ENCODE measurements at places on chromosomes 5 and 9.

- DNase-seq = no peak
Observed at GRCh38 chr9:6538666-6539071, 106.9 kb downstream of the GLDC start.

- no peak for DNase-seq
Observed at GRCh38 chr5:153919161-153919560, 119.5 kb downstream of the FAM114A2 start.

DNA sequence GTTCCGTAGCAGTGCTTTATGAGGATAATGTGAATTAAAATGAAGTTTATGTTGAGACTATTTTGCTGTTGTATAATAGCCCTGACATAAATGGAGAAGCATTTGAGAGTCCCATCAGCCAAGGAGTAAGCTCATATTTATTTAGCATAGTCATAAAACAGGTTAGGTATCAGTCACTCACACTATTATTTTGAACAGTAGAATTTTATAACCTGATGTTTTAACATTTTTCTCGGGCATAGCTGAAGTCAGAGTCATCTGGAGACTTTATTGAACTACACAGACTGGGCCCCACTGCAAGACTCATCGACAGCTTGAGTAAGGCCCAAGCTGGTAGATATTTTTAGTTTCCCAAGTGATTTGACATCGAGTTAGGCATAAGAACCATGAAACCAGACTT is 620.3 kb upstream of the WWC1 start:
- no peak for DNase-seq

- DNase-seq = no peak
Observed at GRCh38 chr5:56303511-56303910, 70.4 kb upstream of the ANKRD55 start.

- no peak for DNase-seq
Observed at GRCh38 chr5:61026004-61026403, 81.0 kb downstream of the NDUFAF2 start.

DNA sequence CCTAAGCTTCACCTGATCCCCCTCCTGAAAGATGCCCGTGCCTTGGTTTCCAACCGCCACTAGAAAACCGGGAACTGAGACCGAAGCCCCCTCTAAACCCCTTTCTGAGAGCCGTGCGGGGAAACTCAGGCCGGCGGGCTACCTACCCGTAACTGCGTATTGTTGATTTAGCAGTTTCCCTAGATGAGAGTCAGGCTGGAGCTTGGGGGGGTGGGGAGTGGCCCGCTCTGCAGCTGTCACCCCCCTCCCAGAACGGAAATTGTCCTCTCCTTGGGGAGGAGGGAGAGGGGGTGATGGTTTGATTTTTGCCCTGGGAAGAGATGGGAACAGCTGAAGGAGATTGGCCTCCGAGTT is 2.5 kb downstream of the CXXC5 start:
- DNase-seq = no peak

All from activated CD4-positive, CD25-positive, alpha-beta regulatory T cell treated with anti-CD3 and anti-CD28 coated beads, Interleukin-2, amount 50 U/mL, for 72 hours (primary cell).